ENCODE measurements at places on chromosomes 2 and 18.

GRCh38 chr2:25405611-25406295, 64.0 kb upstream of the DNMT3A start:
- DNase-seq = no peak

DNA sequence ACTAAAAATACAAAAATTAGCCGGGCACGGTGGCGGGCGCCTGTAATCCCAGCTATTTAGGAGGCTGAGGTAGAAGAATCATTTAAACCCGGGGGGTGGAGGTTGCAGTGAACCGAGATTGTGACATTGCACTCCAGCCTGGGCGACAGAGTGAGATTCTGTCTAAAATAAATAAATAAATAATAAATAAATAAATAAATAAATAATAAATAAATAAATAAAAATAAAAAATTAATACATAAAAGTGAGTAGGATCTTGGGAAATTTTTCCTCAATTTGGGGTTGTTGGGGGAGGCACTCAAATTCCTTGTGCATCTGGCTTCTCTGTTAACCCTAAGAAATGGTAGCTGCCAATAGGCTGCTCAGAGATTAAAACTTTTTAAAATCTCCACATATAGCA, 20.3 kb upstream of the FOXI3 start:
- DNase-seq = no peak

DNA sequence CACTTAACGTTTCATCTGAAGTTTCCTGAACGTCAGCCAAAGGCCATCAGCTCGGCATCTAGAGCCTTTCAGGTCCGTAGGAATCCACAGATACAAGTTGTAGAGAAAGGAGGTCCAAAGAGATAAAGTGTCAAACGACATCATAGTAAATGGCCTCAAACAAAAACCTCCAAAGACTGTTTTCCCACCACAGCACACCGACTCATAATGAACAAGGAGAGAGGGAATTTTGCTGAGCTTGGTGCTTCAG, 150.3 kb downstream of the PXDN start:
- no peak for DNase-seq

- DNase-seq = no peak
Measured at GRCh38 chr2:26850505-26850904, 2.6 kb downstream of the DPYSL5 start.

DNA sequence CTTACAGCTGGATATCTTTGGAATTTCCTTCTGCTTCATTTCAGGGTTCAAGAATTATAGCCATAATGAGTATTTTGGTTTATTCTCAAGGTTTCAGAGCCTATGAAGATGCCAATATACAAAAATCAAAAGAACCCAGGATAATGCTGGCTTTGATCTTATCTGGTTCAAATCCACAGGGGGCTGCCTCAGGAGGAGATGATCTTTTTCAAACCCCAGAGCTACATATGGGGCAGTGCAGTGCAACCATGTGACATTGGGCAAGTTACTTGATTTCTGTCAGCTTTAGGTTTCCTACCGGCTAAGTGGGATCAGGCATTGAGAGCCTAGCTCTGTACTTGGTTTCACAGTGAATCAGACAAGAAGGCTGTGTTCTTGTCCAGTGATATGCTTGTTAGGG, 23.0 kb upstream of the LYPD6B start:
- DNase-seq = no peak

DNA sequence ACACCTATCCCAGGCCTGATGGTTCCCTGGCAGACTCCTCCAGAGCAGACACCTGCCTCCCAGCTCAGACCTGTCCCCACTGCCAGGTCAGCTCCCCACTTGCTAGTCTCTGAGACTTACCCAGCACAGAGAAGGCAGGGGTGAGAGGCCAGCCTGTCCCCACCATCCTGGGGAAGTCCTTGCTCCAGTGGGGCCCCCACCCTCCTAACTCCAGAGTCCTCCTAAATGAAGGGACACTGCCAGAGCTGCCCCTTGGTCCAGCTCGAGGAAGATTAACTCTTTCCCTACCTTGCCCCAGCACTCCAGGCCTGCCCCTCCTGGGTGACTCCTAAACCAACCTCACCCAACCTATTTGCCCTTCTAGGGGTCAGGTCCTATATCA, 30.4 kb upstream of the TNS1 start:
- no peak for DNase-seq

GRCh38 chr2:168514692-168515091, 58.6 kb downstream of the CERS6 start:
- no peak for DNase-seq

- no peak for DNase-seq
Measured at GRCh38 chr2:42371611-42372473, 10.8 kb upstream of the COX7A2L start.

- no peak for DNase-seq
Measured at GRCh38 chr2:192696857-192697256, 502.1 kb upstream of the TMEFF2 start.

DNA sequence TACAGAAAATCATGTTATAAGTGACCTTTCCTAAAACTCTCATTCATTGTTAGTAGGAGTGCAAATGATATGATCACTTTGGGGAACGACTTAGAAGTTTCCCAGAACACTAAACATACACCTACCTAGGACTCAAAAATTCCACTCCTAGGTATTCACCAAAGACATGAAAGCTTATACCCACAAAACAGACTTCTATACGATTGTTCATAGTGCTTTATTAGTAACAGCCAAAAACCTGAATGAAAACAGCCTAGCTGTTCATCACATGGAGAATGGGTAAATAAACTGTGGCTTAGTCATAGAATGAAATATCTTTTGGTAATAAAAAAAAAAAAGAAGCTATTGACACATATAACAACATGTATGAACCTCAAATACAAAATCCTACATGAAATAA, 8.8 kb downstream of the NOL10 start:
- no peak for DNase-seq

GRCh38 chr18:12256951-12257350, 2.8 kb downstream of the CIDEA start:
- DNase-seq = no peak

DNA sequence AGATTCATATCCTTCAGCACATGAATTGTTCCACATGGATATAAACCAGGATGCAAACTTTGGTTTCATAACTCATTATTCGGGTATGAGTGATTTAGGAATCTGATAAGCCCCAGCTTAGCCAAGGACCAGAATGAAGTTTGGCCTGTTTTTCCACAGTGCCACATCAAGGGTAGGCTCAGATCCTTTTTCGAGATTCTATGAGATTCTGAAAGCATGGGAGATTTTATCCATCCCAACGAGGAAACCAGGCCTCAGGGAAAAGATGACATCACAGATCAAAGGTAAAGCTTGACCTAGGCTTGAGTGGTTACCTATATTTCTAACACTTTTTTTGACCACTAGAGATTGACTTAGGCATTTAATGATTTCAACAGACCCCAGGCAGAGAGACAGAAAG, 590.8 kb upstream of the PKDCC start:
- no peak for DNase-seq

GRCh38 chr2:193695367-193695766, 1500.6 kb upstream of the TMEFF2 start:
- DNase-seq = no peak

DNA sequence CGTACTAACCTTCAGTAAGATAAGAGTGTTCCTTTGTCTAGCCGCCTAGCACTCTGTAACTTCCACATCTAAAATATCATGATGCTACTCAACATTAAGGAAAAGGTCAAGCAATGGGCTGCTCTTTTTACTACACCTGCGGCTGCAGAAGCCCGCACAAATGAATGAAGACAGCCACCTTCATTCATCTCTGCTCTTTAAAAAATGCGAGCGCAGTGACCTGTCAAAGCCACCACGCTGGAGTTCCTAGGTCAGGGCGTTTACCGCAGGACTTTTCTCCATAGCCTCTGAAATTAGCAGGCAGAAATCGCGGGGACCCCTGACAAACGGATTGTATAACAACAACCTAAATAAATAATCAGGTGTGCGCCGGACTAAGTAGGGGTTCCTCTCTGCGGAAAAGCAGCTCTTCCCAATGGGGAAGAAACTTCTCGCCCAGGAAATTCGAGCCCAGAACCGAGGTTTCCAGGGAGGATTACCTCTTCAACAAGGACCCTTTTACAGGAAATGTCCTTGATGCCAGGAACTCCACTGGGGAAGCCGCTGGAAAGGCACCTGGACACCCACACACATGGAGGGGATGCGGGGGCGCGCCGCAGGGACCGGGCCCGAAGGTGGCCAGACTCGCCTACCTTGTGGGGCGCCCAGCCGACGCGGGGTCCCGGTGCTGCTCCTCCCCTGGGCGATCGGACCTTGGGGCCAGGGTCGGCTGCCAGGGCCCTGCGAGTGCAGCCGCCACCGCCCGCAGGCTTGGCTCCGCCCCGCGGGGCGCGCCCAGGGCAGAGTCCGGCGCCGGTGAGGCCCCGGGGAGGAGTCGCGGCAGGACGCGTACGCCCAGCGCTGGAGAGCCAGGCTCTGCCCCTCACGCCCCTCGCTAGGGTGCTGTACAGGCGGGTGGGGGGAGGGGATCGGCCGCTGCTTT, at the start of gene CCDC68:
Gene CCDC68 (minus strand): TSS at position 758 of the 922 bp plus-strand sequence. CDS start 16,670 bp downstream, outside the sequence.
- DNase-seq = peak; percentile 75

- DNase-seq = no peak
Measured at GRCh38 chr18:25279556-25279955, 72.4 kb downstream of the ZNF521 start.

GRCh38 chr2:156470975-156471583, 34.9 kb downstream of the GPD2 start:
- no peak for DNase-seq

- no peak for DNase-seq
Measured at GRCh38 chr2:68241732-68242131, 10.6 kb downstream of the PPP3R1 start.

DNA sequence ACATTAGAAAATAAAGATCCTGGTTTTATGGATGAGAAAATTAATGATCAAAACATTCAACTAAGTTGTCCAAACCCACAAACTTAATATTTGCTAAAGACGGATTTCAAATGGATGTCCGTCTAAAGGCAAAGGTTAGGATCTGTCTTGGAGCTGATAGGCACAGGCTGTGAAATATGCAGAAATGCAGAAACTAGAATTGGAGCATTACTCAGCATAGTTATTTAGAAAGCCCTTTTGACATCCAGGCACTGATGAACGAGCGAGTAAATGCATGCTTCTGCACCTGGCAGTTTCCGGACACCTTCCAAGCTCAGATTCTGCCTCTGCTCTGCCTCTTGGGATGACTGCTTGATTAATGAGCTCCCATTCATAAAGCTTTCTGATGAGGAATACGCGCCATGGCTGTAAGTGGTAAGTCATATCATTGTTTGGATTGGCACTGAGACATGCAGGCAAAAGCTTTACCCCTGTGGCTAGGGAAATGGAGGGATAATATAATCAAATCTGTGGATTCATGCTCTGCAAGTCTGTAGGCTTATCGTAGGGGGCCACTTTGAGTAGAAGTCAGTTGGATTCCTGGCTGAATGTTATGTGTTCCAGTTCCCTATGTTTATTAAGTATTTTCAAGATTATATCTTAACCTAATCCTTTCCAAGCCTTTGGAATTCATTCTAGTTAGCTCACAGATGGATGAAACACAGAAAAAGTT, 2176.3 kb upstream of the CELF4 start:
- no peak for DNase-seq

GRCh38 chr2:133061874-133062593, 392.0 kb upstream of the LYPD1 start:
- DNase-seq = no peak

- DNase-seq = no peak
Measured at GRCh38 chr2:162007447-162008040, 66.5 kb downstream of the DPP4 start.

DNA sequence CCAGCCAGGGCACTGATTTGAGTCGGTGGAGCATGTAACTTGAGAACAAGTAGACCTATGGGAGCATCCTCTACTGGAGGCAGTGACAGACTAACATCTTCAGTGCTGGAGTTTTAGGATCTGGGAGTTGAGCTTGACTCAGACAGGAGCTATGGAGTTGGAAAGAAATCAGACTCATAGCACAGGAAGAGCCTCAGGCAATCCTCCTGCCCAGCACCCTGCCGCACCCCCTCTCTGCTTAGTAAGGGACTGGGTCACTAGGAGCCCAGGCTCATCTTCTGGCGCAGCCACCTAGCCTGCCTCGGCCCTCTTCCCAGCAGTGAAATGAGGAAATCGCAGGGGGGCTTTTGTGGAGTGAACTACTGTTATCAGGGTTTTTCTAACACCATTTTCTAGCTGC, 3.6 kb downstream of the ARID5A start:
- no peak for DNase-seq

DNA sequence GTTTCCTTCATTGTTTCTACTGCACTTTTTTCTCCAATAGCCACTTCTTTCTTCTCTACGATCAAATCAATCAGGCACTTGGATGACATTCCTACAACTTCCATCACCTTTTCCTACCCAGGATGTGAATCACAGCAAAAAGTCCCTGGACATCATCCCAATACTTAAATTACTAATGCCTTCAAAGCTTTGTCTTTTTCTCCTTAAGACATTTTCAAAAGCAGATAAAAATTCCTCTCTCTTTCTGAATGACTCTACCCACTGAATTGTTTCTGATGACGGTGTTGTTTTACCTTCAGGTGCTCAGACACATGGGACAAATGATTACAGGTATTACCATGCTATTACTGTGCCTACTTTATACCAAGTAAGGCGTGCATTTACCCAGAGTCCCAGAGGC, 500.9 kb downstream of the FBXO15 start:
- DNase-seq = no peak

DNA sequence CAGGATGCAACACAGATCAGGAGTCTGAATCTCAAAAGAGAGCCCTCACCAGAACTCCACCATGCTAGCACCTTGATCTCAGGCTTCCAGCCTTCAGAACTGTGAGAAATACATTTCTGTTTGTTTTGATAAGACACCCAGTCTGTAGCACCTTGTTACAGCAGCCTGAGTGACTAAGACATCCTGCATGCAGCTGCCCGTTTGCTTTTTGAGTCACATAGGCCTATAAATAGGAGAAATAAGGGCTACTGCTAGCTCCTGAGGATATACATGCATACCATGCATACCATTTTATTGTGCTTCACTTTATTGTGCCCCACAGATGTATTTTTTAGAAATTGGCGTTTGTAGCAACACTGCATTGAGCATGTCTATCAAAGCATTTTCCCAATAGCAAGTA, 337.8 kb downstream of the CDH2 start:
- no peak for DNase-seq

GRCh38 chr2:46258937-46259776, 38.0 kb upstream of the EPAS1 start:
- peak; percentile 53 for DNase-seq

DNA sequence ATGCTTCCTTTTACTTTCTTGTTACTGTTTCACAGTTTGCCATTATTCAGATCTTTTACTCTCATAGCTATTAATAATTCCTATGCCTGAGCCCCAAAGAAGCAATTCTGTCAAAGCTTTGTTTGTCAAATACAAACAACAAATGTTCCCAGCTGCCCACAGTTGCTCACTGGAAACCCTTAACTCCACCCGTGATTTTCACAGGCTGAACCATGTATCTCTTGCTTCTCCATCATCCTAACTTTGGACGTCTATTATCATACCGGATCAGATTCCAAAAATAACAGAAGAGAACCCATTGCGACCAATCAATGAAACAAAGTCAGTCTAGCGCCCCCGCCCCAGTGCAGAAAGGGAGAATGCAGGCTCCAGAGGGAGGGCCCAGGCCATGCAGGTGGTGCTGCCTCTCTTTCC, 24.2 kb downstream of the COLEC12 start:
- DNase-seq = no peak

- no peak for DNase-seq
Measured at GRCh38 chr2:219789476-219789875, 162.0 kb downstream of the SLC4A3 start.

GRCh38 chr18:36828157-36828629, 609 bp downstream of the TPGS2 start:
- DNase-seq = no peak
